ENCODE measurements at places on chromosomes 5 and 9.

DNA sequence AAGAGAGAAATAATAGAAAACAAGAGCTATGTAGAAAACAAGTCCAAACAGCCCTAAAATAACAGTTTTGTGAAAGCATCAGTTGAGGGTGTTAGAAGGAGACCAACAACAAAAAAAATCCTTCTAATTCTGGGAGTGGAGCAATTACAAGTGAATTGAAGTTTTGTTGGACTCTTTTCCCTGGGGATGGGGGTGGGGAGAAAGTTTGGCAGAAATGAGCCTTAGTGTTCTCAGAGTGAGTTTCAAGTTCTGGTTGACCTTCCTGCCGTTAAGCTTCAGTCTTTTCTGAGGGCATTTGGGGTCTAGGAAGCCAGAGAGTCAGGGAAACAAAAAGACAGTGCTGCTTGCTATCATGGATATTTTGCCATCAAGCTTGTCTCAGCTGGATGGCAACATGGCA, 106.3 kb upstream of the TRIM32 start:
- DNase-seq, result no peak

DNA sequence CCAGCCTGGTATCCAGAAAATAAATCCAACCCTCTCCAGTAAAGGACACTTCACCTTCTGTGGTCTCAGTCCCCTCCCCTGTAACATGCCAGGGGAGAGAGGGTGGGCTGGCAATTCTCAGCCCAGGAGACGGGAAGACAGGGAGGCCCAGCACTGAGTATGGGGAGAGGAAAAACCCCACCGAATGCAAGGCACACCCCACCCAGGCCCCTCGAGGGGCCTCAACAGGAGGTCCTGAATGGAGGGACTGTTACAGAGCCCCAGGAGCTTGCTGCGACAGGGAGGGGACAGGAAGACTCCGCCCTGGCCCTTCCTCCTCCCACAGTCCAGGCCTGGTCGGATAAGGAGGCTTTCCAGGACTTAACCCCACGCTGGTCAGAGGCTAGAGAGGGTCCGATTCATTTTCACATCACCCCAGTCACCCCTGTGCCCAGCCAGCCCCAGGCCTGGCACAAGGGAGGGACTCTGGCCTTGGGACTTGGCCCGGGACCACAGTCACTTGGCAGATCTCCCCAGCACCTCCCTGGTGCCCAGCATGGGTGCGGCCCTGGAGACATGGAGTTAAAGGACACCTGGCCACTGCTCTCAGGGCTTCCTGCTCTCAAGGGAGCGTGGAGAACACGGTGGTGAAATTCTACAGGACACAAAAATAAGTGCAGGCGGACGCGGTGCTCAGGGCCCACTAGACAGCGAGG, 44.9 kb upstream of the STXBP1 start:
- no peak for DNase-seq

DNA sequence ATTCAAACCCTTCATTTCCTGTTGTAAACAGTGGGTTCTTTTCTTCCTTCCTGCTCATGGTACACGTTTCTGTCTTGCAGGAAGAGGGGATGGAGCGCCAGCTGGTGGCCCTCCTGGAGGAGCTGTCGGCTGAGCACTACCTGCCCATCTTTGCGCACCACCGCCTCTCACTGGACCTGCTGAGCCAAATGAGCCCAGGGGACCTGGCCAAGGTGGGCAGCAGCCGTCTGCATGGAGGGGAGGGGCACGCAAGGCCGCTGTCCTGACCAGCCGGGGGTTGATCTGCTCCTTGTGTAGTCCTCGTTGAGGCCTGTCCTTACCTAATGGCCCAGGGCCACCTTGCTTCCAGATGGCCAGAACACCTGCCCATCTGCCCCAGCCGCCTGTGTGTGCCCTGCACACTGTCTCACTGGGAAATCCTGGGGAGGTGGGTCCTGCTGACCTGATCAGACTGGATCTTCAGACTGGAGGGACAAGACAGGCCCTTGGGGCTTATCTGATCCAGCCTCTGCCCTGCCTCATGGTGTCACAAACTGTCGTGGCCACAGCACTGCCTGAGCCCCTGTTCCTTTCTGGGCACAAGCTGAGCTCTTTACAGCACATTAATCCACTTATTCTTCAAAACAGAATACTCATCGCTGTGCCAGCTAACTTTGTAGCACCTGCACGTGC, 44.7 kb downstream of the LRSAM1 start:
- no peak for DNase-seq

- no peak for DNase-seq
Measured at GRCh38 chr9:114280636-114281472, 42.0 kb upstream of the ORM1 start.

- no peak for DNase-seq
Measured at GRCh38 chr5:9865574-9865973, 235.4 kb upstream of the TAS2R1 start.

DNA sequence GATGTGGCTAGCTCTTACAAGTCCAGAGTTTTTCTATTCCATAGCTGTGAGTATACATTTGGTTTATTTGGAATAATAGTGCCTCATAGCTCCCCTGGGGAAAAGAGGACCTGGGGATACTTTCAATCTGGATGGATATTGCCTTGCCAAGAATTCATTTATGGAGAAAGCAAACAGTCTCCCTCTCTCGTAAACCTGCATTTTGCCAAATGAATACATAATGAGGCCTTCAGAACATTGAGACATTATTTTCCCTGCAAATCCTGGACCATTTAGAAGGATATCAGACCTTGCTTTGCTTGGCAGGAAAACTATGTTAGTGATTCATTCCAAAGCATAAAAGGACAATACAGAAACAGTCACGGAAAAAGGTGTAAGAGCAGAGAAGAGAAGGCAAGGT, 569.6 kb upstream of the BRINP1 start:
- DNase-seq, result no peak

DNA sequence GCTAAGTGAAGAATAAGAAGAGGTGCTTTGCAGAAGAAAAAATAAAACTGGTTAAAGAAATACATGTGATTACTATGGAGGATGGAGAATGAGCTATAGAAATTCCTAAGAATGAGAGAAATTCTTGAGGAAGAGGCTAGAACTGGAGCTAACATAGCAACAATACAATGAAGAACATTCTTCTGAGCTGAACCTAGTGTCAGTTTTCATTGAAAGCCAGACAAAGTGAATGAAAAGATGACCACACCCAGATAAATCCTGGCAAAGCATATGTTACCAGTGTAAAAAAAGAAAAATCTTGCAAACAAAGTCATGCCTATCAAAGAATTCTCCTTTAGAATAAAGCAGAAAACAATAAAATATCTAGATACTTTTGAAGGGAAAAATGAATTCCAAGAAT, 39.6 kb downstream of the SGCD start:
- DNase-seq, result no peak

- no peak for DNase-seq
Measured at GRCh38 chr9:132586830-132587591, 4.6 kb downstream of the BARHL1 start.

GRCh38 chr5:69374911-69375446, 5.4 kb downstream of the RAD17 start:
- DNase-seq, result no peak

GRCh38 chr5:125298746-125299379, 552.4 kb upstream of the ZNF608 start:
- DNase-seq, result no peak

- no peak for DNase-seq
Measured at GRCh38 chr9:97666907-97667686, 30.0 kb downstream of the XPA start.

- no peak for DNase-seq
Measured at GRCh38 chr9:108591121-108591520, 264.7 kb downstream of the ACTL7B start.

DNA sequence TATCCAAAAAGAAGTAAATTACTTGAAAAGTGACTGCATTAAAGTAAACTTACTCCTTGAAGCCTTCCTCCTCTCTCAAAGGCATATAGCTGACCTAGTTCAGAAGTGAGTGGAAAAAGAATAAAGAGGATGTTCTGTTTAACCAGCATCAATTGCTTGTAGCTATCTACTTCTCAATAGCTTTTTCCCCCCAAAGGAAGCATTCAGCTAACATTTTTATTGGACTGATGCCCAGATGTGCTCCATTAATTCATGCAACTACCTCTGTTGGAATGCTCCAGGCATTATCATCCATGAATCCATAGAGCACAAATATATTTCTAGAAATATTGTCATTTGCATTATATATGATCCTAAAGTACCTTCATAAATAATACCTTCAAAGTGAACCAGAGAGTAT, 132.8 kb downstream of the RASEF start:
- DNase-seq, result no peak

- no peak for DNase-seq
Measured at GRCh38 chr9:38051780-38052546, 17.1 kb downstream of the SHB start.

GRCh38 chr9:127035423-127035822, 87.0 kb downstream of the ANGPTL2 start:
- no peak for DNase-seq

GRCh38 chr5:158135682-158136179, 276.8 kb upstream of the CLINT1 start:
- no peak for DNase-seq

DNA sequence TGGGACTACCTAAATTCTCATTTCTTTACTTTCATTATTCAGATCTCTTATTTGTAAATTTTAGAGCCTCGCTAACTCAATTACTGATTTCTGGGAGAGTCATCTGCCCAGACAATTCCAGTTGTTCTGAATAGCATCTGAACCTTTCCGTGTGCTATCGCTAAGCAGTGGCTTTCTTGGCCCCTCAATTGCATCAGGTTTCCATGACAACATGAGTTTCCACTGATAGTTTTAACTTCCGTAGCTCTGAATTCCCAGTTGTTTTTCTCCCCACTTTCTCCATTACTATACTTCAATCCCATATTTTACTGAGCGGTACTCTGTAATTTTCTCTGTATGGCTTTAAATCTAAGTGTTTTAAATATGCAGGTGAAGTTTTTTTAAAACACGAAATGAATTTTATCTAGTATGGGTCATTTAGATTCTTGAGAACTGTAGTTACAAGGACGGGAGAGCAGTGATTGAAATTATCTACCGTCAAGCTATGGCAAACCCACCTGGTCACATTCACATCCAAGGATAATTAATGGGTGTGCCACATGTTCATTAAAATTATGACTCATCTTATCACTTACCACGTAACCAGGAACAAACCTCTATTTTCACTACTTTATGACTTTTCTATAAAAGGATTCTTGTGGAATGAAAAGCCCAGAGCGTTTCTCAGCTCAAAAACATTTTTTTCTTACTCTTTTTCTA, 223.5 kb upstream of the PCSK5 start:
- DNase-seq, result no peak

DNA sequence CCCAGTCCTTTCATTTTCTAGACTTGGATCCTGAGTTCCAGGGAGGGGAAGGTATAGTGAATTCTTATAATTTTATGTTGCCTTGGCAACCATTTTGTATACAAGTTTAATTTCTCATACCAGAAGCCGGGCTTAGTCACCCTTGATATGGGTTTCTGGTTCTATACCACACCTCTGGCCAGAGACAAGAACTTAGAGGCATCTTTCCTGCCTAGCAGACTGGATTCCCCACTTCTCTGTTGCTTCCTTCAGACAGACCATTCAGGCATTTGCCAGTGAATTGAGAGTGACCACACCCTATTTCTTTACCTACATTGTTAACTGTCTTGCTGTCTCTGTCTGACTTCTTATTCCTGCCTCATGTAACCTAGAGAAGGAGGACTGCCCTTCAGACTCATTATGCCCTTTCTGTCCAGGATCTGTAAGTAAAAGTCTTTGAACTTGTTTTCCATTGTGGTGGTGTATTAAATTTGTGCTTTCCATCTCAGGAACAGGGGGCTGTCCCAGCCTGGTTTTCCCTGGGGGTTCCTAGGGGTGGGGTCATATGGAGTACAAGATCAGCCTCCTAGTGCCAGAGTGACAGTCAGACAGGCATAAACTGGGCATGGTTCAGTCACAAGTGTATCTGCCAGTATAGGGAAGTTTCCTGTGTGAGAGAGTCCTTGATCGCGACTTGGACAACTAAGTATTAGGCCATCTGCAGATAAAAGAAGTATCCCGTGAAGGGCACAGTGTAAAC, 27.4 kb downstream of the TNFSF8 start:
- no peak for DNase-seq

DNA sequence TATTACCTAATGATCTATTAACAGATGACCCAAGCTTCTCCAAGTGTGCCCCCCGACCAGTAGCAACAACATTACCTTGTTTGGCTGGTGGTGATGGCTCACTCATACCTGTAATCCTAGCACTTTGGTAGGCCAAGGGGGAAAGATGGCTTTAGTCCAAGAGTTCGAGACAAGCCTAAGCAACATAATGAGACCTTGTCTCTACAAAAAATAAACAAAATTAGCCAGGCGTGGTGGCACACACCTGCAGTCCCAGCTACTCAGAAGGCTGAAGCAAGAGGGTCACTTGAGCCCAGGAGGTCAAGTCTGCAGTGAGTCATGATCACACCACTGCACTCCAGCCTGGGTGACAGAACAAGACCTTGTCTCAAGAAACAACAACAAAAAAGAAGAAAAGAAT, 62.9 kb downstream of the GCNT1 start:
- DNase-seq, result no peak

DNA sequence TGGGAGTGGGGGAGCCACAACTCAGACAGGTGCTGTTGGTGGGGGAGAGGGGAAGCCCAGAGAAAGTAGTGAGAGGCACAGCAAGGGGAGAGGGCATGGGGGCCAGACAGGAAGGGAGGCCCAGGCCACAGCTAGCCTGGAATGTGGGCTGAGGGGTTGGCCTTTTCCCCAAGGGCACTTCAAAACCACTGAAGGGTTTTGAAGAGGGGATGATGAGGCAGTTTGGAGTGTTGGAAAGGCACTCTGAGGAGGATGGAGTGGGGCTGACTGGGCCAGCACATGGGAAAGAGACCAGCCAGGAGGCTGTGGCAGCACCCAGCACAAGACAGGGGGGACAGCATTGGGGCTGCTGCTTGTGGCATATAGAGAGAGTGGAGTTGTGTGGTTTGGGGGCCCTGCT, 3.8 kb downstream of the PSD2 start:
- DNase-seq, result no peak

DNA sequence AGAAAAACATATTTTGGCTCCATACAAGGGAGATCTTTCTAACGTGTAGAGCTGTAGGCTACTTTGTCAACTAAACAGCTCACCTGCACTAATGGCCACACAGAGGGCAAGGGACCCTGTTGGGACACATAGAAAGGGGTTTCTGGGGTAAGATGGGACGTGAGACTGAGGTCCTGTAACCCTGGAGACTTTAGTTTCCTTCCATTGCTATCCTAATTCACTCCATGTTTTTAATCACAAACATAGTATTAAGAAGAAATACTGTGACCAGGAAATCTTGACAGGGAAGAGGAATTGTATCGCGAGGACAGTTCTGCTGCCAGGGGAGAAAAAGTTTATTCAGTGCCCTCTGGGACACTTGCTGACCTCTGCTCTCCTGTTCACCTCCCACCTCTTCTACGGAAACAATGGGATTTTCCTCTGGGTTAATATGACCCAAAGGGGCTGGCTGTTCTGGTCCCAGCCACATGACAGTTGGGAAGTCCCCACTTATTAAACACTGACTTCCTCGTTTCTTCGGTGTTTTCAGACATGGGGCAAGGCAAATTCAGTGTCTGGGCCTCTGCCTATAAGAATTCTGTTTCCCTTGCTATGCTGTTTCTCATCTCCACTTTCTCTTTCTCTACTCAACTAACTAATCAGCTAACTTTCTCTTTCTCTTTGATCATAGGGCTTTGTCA, 106.9 kb upstream of the SEMA6A start:
- DNase-seq, result no peak

- no peak for DNase-seq
Measured at GRCh38 chr5:174751154-174752000, 27.0 kb downstream of the MSX2 start.
